COLO829 (cell line): ENCODE measurements at places on chromosomes 7 and 10.

DNA sequence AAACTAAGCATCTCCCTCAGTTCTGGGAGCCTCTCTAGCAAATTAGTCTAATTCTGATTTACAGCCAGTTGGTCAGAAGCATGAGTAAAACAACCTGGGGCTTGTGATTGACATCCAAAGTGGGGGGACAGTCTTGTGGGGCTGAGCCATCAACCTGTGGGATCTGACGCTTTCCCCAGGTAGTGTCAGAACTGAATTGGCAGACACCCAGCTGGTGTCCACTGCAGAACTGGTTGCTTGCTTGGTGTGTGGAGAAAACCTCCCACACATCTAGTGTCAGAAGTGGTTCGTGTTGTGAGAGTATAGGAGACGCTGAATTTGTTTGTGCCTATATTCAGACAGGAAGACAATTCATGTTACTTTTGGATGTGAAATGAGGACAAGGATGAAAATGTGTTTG lies 92.2 kb upstream of the PDCD4 start:
- DNase-seq: no peak

GRCh38 chr10:70672165-70673042 lies at the start of gene ADAMTS14:
ADAMTS14 (plus strand) TSS chr10:70672506; CDS start chr10:70672803, 297 bp downstream.
- DNase-seq: no peak

DNA sequence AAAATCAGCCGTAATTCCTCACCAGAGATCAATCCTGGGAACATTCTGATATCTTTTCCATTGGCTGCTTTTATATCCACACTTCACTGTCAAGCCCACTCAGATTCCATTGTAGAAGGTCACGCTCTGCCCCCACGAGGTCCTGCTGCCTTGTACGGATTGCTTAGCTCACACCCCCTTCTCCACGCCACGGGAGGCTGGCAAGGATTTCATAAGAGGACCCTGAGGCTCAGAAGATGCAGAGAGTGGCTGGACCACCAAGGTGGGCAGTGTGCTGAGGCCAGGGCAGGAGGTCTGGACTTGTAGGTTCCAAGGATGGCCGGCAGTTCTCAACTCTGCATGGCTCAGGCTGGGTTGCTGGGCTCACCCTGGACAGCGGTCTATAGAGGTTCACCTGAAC lies 149.7 kb downstream of the RNF216 start:
- DNase-seq: no peak

DNA sequence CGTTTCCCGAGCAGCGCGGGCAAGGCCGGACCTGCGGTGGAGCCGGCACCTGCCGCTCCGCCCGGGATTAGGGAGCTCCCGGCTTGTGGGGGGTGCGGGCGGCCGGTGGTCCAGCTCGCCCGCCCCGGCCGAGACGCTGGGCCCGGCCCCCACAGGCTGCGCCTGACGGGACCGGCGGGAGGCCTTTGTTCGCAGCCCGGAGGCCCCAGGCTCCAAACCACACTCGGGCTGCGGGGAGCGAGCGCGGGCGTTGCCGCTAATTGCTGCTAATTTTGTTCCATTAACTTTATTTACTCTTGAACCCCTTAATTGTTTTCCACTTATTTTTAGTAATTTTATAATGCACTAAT lies 9.6 kb downstream of the UNCX start:
- no peak for DNase-seq

- no peak for DNase-seq
Measured at GRCh38 chr7:138455609-138456008, 4.5 kb upstream of the TRIM24 start.

- DNase-seq: no peak
Measured at GRCh38 chr7:31858055-31858454, 171.0 kb downstream of the PPP1R17 start.

DNA sequence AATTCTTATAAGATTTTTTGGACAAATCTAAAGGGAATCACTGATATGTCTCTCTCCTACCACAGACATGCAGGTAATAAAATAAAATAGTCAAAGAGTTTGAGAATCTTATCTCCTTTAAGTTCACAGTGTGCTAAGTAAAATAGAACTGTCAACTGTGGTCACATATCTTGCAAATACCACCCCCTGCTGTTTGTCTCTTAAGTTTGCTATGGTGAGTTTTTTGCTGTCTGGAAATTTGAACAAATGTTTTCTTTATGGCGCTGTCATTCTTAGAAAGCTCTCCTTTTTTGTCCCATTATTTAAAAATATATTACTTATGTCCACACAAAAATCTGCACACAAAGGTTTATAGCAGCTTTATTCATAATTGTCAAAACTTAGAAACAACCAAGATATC lies 19.6 kb downstream of the GIMAP5 start:
- peak; percentile 22 for DNase-seq

DNA sequence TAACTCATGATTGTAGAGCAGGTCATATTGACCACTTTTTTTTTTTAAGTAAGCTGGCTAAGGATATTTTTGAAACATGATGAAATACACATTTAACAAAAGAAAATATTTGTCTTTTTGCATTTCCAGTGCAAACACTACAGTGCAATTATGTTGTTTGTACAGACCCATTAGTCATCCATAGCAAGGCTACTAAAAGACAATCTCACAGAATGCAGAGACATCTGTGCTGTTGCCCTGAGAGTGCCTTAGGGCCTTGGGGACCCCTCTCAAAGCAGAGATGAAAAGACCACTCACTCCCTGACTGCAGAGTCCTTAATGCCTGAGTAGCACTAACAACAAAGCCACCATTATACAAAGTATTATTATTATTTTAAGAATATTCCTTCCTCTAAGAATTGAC lies 104.5 kb downstream of the NRCAM start:
- DNase-seq: no peak

GRCh38 chr7:81506609-81507008 lies 263.2 kb downstream of the HGF start:
- no peak for DNase-seq

- DNase-seq: no peak
Measured at GRCh38 chr10:70885481-70885880, 2.9 kb downstream of the PCBD1 start.

DNA sequence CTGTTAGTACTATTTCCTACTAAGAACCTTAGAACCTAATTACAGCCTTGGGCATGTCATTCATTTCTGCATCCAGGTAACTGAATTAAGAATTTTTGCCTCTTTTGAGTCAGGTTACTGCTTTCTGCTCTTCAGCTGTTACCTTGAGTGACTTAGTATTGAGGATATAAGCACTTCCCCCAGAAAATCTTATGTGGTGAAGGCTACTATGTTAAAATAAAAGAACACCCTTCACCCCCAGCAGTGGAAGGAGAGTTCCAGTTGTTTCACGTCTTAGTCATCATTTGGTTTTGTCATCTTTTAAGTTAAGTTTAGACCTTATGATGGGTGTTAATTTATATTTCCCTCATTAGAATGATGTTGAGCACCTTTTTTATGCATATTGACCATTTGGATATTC lies 82.8 kb downstream of the GLCCI1 start:
- DNase-seq: no peak

DNA sequence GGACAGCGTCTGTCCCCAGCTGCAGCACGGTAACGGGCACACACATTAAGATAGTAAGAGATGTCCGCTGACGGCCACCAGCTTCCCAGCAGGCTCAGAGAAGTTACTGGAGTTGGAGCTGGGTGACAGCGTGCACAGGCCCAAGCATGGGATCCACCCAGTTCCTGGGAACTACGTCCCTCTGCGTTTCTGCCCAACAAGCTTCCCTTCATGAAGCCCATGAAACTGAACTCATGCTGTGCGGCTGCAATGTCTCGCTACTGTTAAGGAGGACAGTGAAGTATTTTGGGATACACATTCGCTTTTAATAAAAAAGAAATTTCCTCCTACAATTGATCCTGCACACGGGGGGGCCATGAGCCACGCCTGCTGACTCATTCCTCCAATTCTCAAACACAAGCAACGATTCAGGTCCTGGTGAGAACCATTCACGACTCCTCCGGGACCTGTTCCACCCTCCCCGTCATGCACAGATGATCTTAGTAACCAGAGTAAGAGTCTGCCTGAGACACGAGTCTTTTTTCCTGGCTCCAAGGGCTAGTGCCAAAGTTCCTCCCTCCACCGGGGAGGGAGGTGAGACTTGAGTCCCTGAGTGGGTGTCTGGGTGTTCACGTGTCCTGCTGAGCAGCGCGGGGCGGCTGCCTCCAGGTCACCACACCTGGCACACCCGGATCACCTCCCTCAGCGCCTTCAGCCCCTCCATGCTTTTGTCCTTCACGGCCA lies 2.6 kb downstream of the PSMG3 start:
- peak; percentile 98 for DNase-seq

- no peak for DNase-seq
Measured at GRCh38 chr10:11625019-11625735, 13.7 kb upstream of the USP6NL start.

GRCh38 chr10:130882906-130883305 lies 428.6 kb downstream of the TCERG1L start:
- no peak for DNase-seq

DNA sequence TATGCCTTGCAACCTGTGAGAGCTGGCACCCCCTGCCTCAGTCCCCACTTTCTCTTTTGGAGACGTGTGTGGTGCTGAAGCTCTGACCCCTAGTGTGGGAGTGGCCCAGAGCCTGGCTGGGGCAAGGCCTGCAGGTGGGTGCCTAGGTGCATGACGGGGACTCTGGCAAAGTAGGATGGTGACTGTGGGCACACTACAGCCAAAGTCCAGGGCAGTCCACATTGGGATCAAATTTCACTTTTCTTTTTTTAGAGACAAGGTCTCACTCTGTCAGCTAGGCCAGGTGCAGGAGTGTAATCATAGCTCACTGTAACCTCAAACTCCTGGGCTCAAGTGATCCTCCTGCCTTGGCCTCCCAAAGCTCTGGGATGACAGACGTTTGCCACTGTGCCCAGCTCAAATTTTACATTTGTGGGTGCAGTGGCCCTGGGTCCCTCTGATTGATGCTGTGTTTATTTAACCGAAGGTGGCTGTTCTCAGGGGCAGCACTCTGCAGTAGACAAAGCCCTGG lies 52.3 kb downstream of the NEURL1 start:
- DNase-seq: no peak

DNA sequence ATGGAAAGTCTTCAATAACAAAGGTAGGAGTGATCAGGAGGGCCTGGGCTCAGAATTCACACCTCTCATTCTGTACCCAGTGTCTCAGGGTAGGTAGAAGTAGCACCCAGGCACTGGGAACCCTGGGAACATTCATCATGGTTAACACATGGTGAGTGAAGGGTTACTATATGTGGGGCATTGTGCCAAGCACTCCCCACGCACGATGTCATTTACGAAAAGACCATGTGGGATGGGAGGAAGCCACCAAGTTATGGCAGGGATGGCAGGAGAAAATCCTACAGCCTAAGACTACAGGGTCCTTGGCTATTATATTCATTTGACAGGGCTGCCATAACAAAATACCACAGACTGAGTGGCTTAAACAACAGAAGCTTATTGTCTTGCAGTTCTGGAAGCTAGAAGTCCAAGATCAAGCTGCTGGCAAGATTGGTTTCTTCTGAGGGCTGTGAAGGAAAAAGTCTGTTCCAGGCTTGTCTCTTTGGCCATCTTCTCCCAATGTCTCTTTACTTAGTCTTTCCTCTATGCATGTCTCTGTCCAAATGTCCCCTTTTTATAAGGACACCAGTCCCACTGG lies 27.7 kb upstream of the DDIT4 start:
- DNase-seq: no peak

DNA sequence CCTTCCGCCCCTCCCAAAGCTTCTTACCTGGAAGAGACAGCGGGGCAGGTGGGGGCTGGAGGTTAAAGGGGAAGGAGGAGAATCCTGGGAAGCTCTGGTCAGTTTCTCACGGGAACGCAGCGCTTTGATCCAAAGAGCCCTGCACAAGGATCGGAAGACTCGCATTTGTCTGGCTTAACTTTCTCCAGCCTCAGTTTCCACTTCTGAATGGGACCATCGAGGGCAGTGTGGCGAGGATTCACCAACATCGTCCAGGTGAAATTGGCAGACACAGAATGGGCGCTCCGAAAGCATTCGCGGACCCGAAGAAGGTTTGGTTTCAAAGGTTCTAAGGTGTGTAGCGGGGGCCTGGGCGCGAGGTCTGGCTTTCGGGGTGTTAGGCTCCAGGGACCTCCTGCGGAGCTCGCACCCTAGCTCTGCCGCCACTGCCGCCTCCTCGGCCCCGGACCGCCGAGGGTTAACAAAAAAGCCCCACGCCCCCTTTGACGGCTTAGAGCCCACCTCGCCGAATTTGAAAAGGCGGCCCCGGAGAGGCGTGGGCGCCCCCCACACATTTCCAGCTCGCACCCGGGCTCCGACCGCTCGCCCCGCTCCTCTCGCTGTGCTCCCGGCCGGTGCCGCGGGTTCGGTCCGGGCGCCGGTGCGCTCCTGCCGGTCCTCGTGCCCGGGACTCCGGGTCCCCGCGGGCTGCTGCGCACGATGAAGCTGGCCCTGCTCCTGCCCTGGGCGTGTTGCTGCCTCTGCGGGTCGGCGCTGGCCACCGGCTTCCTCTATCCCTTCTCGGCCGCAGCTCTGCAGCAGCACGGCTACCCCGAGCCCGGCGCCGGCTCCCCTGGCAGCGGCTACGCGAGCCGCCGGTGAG lies at the start of gene COL26A1:
COL26A1 (plus strand) TSS at position 542 of the 862 bp plus-strand sequence; CDS start at position 700, 158 bp downstream.
- DNase-seq: no peak

- no peak for DNase-seq
Measured at GRCh38 chr10:17758200-17758599, 6.2 kb downstream of the TMEM236 start.

GRCh38 chr10:89554433-89554832 lies 19.0 kb upstream of the SLC16A12 start:
- no peak for DNase-seq

- DNase-seq: no peak
Measured at GRCh38 chr7:18538554-18539250, 43.2 kb downstream of the HDAC9 start.

GRCh38 chr7:73611017-73611555 lies 13.2 kb downstream of the MLXIPL start:
- no peak for DNase-seq

DNA sequence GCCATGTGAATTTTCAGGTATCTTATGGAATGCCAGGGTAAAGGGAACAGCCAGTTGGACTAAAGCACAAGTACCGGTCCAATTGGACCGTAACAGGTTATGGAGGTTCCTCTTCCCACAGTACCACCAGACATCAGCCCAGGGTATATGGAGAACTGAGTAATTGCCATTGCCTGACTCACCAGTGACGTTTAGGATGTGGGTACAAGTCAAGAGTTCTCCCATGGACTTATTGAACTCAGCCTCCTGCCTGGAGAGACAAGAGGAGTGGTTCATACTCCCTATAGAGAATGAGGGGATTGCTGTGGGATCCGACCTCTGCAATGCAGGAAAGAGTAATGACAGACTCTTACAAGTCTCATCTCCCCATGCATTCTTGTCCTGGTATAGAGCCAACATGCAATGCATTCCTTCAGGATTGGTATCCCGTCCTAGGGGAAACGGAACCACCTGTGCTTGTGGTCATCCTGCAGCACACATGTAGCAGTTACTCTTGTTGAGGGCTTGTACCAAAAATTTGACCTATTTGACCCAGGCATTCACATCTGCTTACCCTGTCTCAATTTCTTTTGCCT lies 30.7 kb upstream of the ELOVL3 start:
- DNase-seq: no peak
